ENCODE measurements at places on chromosomes 12 and 14.

DNA sequence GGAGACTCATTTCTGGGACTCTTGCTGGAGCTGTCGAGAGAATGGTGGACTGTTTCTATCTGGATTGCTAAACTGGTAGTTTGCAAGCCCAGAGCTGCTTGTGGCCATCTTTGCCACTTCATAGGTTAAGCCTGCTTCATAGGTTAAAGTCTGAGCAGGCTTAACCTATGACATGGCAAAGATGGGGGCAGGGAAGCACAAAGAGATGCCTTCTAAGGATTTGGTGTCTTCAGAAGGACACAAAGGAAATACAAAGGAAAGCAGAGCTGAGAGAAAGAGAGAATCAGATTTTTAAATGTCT is 78.4 kb upstream of the MAX start:
- DNase-seq, result no peak

DNA sequence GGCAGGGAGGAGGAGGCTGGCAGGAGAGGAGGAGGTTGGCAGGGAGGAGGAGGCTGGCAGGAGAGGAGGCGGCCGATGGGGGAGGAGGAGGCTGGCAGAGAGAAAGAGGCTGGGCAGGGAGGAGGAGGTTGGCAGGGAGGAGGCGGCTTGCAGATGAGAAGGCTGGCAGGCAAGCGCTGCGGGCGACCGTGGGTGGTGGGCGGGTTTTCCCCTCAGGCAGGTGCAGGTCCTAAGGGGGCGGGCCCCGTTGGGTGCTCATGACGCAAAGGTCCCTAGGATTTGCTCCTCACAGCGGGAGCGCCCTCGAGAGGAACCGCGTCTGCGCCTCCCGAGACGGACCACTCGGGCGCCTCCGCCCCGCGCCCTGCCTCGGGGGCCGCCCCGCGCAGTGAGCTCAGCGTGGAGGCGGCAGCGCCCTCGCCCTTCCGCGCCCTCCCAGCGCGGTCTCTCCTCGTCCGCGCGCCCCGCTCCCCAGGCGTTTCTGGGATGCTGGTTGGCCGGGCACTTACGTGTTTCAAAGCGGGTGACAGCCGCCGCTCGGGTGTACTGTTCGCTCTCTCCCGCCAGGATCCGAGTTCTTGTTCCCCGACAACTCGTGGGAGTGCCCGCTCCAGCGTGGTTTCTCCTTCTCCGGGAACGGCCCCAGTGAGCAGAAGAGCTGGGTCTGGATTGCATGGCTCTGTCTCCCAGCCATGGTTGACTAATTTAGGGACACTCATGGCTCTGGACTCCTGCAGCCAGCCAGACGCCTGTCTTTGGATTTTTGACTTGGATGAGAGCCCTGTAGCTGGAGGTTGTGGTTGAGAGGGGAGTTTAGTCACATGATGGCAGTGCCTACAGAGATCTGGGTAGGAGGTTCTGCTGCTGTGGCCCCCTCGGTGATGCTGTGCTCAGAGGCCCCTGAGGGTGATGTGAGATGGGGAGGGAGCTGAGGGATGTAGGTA is 64.1 kb upstream of the PPP4R3A start:
- peak; percentile 58 for DNase-seq

DNA sequence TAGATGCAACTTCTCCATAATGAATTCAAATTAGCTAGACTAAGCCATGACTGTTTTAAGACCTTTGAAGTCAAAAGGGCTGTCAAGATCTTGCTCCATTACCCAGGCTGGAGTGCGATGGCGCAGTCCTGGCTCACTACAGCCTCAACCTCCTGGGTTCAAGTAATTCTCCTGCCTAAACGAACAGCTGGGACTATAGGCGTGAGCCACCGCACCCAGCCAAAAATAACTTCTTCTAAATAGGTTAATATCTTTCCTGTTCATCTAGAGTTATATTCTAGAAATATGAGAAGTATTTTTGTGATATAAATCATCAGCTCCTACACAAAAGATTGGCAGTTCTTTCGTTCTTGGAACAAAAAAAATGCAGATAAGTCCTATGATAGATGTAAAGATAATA is 39.6 kb upstream of the SOS2 start:
- no peak for DNase-seq

GRCh38 chr12:106721915-106722314 is 52.6 kb upstream of the RIC8B start:
- DNase-seq, result no peak

- no peak for DNase-seq
Measured at GRCh38 chr12:25433581-25434325, 119.3 kb downstream of the LMNTD1 start.

GRCh38 chr12:92421701-92422100 is 276.1 kb upstream of the BTG1 start:
- DNase-seq, result no peak

GRCh38 chr12:14952299-14952921 is 9.0 kb downstream of the ARHGDIB start:
- DNase-seq, result no peak

- DNase-seq, result no peak
Measured at GRCh38 chr12:47346251-47347019, 266.7 kb upstream of the AMIGO2 start.

DNA sequence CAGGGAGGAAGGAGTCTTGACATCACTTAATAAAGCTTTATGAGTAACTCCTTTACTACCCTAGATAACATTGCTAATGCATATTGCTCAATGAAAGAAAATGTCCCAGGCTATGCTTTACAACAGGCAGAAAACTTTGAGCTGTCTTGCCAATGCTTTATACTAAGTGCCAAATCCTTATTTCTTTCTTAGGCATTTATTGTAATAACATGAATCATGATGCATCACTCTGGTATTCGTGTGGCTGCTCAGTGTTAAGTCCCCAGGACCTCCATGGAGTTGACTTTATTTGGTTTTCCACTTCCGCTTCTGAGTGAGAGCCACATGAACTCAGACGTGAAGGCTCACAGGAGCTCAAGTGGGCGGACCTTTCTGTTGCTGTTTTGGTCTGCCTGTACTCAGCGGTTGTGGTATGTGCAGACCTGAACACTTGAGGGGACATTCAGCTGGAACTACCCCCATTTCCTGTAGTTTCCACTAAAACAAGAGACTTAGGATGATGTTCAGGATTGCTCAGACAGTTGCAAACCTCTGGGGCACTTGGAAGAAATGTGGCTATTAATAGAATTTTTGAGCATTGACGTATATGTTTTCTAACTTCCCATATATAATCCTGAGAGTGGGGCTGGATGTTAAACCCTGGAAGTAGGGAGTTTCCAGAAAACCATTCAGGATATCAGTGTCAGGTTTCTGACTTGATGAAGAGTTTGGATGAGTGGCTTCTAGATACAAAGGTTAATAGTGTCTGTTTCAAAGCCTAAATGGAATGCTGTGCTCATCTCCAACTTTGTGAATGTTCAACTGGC is 258.6 kb downstream of the MSRB3 start:
- DNase-seq, result no peak

- DNase-seq, result no peak
Measured at GRCh38 chr12:4745249-4745648, 25.0 kb downstream of the GALNT8 start.

All from activated CD8-positive, alpha-beta memory T cell treated with anti-CD3 and anti-CD28 coated beads for 1 hour (primary cell).